ENCODE measurements at places on chromosomes 11 and 22.

DNA sequence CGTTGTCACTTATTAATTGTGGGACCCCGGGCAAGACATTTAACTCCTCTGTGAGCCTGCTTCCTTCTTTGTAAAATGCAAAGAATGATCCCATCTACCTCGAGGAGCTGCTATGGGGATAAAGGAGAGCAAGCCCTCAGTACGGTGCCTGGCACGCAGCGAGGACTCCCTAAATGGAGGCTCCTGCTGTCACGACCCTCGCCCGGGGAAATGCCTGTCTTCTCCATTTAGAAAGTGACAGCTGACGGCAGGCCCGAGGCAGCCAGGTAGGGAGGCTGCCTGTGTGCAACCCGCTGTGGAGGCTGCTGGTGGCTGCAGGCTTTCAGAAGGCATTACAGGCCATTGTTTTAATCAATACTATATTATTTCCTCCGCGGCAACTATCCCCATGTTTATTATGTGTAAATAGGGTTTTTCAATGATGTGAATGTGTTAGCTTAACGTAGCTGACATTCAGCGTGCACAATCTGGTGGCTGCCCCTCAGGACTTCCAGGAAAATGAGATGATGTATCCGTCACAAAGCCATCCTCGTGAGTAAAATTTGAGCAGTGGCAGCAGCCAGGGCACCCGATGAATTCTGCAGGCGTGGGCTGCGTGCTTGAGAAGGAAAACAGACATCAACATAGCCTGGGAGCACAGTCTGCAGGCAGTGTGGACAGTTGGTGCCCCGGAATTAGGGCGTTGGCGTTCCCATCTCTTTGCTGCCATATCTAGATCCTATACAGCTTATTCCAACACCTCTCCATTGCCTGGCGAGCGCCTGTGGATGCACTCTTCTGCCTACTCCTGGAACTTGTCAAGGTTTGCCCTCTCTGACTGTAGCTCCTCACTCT lies 228.3 kb downstream of the ST3GAL4 start:
- no peak for DNase-seq

DNA sequence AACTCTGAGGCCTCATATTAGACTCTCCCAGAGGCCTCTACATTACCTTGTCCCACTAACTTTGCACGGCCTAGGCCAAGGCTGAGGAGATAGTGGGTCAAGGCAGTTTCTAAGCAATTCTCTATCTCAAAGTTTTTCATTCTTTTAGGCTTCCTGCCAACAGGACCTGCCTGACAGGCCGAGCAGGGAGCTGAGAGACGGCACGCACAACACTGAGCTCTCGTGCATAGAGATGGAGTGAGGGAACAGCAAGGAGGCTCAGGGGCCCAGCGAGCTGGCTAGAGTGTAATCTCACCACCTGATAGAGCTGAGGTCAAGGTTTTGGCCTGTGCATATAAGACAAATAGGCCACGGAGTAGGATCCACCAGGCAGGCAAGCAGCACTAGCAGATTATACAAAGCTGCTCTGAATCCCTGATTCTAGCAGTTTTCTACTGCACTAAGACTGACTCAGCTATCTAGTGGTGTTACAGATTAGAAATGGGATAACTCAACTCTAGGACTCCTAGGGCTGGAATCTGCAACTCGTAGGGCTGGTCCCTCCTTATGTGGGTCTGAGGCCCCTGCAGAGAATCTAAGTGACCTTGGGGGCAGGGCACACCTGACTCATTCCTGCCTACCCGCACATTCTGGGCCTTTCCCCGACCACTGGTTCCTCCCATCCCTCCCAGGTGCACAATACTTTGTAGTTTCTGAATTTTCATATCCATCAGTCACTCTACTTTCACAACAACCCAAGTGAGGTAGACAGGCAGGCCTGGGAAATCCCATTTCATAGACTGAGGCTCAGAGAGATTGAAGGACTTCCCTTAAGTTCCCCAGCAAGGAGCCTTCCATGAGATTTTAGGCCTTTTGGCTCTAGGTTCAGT lies 1.7 kb downstream of the CYB5R2 start:
- no peak for DNase-seq

GRCh38 chr22:44964722-44965078 lies 45.1 kb downstream of the PHF21B start:
- DNase-seq, result no peak

DNA sequence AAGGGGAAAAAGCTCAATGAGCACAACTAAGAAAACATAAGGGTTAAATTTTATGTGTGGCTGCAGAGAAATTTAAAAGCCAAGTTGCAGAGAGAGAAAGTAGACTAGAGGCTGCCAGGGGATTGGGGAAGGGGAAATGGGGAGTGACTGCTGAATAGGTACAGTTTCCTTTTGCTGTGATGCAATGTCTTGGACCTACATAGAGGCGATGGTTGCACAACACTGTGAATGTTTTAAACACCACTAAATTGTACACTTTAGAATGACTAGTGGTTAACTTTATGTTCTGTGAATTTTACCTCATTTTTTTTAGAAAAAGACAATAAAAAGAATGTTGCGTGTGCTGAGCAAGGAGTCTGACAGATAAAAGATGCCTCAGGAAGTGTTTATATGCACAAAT lies 36.5 kb downstream of the TENM4 start:
- DNase-seq, result no peak

GRCh38 chr11:629237-629583 lies 2.2 kb upstream of the SCT start:
- no peak for DNase-seq

DNA sequence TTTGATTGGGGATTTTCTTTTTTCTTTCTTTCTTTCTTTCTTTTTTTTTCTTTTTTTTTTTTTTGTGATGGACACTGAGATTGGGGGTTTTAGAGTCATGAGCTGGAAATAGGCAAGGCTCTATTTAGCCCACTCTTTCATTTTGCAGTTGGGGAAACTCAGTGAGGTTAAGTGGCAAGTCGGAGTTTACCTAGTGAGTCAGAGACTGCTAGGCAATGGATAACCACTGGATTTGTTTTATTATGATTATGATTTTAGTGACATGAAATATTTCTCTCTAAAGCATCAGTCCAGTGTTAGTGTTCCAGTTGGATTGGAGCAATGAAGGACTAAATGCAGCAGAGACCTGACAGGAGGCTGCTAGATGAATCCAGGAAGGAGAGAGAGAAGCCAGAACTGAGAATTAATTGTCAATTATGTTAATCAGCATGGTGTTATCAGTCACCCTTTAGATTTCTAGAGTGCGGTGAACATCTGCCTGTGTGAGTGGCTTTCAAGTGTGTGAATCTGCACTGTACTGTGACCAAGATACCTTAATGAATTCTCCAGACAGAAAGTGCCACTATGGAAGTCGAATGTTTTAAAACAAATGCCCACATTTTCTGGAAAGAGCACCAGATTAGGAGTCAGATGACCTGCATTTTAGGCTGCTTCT lies 10.9 kb downstream of the BMAL1 start:
- DNase-seq, result no peak

DNA sequence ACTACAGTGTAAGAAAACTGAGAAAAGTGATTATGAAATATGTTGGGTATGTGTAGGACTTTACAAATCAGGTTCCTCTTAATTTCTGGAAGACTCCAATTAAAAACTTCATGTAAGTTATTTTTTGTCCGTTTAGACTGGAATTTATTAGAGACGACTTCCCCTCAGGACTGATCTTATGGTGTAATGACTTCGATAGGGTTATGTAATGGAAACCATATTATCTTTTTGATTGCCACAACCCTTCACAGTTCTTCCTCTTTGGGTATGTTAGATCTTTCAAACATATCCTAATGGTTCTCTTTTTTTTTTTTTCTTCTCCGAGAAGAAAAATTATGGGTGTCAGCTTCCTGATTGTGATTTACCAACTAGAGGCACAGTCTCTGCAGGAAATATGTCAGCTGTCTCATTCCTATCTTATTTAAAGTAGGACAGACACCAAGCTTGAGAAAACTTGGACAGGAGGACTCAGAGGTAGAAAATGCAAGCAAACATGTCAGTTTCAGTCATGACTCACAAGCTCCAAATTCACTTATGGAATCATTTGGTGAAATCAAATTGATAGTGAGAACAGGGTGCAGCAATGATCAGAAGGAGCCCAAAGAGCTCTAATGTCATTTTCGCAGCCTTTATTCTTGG lies 11.1 kb upstream of the LDLRAD3 start:
- no peak for DNase-seq

Data from erythroblast (primary cell).